ENCODE measurements at places on chromosomes 3 and 15.

DNA sequence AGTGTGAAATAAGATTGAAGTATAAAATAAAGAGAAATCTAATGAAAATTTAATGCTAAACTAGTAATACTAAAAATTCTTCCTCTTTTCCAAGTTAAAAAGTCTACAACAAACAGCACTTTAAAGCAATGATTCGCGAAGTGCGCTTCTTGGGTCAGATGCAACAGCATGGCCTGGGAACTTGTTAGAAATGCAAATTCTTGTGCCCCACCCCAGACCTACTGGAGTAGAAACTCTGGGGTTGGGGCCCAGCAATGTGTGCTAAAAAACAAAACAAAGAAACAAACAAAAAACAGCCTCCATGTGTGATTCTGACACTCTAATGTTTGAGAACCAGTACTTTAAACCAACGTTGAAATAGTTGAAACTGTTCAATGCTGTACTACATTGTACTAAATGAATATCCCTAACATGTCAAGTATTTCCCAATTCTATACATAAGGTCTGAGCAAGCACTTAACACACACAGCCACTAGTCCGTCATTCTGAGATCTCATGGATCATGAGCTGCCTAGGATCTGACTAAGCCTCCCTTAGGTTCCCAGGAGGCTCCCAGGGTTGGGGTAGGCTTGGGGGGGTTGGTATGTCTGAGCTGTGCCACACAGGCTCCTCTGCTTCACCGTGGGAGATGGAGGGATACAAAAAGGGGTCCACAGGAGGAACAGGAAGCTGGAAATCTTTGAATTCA, 6.1 kb downstream of the RASGRP1 start:
- DNase-seq: no peak

GRCh38 chr3:25448750-25449692, 21.0 kb downstream of the RARB start:
- no peak for DNase-seq

- no peak for DNase-seq
These were observed 936.6 kb downstream of the ZPLD1 start for GRCh38 chr3:103371411-103371810.

- no peak for DNase-seq
These were observed 112.9 kb downstream of the OXNAD1 start for GRCh38 chr3:16377847-16378302.

- DNase-seq: no peak
These were observed 554.3 kb downstream of the EPHB1 start for GRCh38 chr3:135349254-135349948.

DNA sequence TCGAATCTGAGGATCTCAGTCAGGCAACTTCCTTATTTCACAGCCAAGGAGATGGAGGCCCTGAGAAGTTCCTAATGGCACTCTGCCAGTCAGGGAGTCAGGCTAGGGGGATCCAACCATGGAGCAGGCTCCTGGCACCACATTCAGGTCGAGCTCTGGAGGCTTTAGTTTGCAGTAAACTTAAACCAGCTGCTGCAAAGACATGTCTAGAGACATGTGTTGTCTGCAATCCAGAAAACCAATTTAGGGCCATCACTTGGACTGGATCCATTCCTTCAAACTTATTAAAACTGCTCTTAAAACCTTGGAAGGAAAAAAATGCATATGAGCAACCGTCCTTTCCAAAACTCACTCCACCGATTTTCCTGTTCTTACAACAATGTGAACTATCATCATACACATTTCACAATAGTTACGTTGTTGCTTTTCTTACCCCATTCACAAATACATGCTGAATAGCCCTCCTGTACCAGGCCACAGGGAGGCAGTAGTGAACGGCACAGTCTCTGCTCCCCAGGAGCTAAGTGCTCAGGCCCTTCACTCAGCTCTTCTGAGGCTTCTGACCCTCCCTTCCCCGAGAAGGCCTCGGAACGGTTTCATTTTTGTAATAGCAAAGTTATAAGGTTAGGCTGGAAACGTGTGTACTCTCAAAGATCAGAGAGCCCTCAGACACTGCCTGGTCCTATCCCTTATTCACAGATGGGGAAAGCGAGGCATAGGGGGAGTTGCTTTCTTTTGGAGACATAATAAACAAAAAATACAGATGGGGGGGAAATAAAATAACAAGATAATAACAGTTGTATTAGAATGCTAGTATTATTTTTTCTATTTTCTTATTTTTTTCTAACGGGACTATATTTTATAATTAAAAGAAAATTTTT, 20.1 kb downstream of the RFT1 start:
- DNase-seq: no peak

- no peak for DNase-seq
These were observed 1.7 kb upstream of the FAM107A start for GRCh38 chr3:58578873-58579272.

- DNase-seq: peak; percentile 66
These were observed 115.8 kb upstream of the ARHGEF3 start for GRCh38 chr3:56917361-56918110.

- peak; percentile 69 for DNase-seq
These were observed 10.6 kb upstream of the PARL start for GRCh38 chr3:183895296-183895695.

DNA sequence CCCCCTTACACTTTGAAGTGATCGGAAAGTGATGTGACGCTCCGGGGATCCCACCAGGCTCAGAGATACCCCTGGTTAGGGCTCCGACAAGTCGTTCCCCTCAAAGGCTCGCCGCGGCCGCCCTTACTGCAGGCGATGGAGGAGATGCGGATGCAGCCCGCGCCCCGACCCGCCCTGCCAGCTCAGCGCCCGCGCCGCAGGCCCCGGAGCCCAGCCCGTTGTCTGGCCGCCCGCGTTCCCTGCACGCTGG, 228 bp downstream of the GLT8D1 start:
- DNase-seq: no peak

DNA sequence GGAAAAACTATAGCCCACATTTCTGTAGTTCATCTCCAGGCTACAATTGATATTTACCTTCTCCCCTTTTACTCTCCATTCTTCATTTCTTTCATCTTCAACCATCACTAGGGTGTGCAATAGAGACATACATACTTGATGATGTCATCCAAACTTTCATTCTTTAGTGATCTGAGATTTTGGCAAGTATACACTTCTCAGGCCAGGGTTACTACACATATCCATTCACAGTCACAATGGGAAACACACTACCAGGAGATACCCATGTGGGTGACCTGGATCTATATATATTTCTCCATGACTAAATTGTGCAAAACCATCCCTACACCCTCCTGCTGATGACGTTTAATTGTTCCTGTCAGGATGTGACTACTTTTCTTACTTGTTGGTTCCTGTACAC, 769.5 kb upstream of the DPPA4 start:
- DNase-seq: no peak

DNA sequence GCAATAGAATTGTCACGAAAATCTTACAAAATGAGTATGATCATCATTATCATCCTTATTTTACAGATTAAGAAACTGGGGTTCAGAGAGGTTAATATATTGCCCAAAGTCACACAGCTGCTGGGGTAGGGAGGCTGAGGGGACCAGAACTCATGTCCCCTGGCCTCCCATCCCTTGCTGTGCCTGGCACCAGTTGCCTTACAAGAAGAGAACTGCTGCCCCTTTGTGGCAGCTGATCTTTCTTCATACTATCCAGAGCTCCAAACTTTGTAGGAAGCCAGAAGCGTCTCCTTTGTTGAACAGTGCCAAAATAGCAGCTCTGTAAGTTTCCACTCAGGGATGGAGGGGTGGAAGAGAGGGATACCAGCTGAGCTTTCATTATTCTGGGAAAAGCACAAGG, 236.8 kb upstream of the TBC1D5 start:
- no peak for DNase-seq
